ENCODE measurements at places on chromosomes 6 and 20.

DNA sequence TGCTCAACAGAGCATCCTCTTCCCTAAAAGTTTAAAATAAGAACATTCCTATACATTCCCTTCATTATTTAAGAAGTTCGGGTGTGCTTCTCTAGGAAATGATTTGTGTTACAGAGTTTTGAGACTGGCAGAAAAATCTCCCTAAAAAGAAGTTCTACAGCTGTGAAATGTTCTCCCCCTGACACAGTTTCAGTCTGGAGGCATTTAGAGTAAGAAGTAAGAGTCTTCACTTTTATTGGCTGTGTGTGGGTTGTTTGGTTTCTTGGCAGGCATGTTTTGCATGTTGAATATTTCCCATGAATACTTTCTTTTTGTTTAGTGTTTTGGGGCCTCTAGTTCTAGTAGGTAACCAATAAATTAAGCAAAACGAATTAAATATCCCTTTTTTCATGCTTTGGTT is 195.9 kb downstream of the TENT5A start:
- DNase-seq, result no peak

DNA sequence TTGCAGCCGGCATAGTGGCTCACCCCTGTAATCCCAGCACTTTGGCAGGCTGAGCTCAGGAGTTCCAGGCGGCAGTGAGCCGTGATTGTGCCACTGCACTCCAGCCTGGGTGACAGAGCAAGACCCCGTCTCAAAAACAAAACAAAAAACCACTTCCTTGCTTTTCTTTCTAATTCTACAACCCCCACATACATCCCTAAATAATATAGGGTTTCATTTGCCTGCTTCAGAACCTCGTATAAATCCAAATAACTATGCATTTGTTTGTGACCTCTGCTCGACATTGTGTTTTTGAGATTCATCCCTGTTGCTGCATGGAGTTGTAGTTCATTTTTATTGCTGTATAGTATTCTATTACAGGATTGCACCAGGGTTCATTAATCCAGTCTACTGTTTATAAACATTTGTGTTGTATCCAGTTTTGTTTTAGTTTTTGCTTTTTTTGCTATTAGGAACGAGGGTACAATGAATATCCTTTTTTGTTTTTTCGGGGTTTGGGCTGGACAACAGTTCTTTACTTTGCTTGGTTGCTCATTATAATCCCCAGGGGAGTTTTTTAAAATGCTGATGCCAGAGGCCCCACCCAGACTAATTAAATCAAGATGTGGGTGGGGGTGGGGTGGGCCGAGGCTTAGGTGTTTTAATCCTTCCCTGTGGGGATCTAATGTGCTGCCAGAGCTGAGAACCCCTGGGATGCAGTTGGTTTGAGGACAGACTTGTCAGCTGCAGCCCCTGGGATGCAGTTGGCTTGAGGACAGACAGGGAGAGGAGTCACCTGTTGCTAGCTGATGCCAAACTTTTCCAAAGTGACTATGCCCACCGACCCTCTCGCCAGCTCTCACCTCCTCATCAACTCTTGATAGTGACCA is 2.4 kb upstream of the SNAI1 start:
- no peak for DNase-seq

- no peak for DNase-seq
Measured at GRCh38 chr20:60690771-60691170, 561.3 kb upstream of the CDH4 start.

DNA sequence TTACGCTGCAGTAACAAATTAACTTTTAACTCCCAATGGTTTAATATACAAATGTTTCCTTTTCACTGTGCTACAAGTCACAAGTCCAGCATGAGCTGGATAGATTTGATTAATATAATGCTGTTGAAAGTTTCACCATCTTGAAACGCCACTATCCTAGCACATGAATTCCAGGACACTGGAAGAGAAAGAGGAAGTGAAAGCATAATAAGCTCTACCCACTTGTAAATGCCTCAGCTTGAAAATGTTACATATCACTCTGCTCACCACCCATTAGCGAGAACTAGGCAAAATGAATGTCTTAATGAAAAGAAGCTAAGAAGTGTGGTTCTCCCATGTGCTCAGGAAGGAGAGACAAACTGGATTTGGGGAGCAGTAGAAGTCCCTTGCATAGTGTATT is 46.9 kb downstream of the PCSK2 start:
- no peak for DNase-seq

DNA sequence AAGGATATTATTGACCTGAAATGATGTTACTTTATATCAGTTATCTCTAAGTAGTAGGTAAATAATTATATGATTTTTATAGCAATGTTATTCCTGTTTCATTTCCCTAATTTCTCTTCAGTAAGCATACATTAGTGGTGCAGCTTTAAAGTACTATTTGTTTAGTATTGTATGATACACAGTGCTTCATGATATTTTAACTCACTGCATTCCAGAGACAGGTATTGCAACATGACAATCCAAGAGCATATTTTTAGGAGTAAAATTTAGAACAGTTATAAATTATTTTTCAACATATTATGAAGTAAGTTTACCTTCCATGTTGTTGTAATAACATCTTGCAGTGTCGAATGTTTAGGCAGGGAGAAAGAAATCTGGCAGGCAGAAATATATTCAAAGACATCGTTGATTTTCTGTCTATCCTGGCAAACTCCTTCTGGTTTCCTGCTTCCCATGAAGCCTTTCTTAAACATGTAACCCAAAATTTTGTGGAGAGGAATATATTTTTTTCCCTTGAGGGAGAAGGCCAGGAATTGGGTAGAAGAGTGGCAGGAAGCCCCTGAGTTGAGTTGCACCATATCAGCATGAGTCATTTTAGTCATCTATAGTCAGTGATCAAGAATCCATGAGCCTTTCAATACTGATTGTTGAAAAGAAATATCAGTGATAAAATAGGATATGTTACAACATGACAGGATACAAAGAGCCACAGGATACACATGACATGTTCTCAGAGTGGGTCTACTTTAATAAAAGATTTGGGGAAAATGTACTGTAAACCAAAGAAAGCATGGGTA is 29.0 kb upstream of the PTCHD4 start:
- no peak for DNase-seq

- DNase-seq, result no peak
Measured at GRCh38 chr20:37755665-37756064, 61.8 kb downstream of the CTNNBL1 start.

GRCh38 chr6:126429866-126430265 is 90.0 kb downstream of the CENPW start:
- peak; percentile 10 for DNase-seq

GRCh38 chr6:129753422-129753821 is 43.4 kb upstream of the ARHGAP18 start:
- DNase-seq, result peak; percentile 22

- DNase-seq, result no peak
Measured at GRCh38 chr6:74074645-74075044, 378.6 kb downstream of the CD109 start.

DNA sequence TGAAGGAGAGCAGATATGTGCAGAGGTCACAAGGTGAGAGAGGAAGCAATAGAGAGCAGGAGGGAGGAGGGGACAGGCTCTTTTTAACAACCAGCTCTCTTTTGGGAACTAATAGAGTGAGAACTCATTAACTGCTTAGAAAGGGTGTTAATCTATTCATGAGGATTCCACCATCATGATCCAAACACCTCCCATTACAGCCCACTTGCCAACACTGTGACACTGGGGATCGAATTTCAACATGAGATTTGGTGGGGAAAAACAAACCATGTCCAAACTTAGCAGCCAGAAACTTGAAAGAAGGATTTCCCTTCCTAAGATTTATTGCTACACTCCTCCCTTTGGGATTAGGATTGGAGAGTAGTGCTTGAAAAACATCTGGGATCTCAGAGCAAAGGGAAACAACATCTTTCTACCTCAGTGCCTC is 135.5 kb upstream of the PLCB4 start:
- peak; percentile 60 for DNase-seq

DNA sequence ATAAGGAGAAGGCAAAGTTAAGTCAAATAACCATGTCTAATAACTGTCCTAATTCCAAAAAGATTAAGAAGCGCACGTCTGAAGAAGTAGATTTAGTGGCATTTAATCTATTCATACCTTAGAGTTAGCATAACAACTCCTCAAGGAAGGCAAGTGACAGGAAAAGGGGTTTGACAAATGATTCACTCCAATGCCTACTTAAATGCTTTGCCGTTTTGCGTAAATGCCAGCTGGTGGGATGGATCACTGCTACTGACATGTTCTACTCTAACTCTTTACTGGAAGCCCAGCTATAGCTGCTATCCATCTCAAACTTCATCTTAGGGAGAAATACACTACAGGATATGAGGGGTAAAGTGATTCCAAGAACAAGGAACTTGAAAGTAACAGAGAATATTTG is 347.3 kb upstream of the RUNX2 start:
- DNase-seq, result no peak

- peak; percentile 2 for DNase-seq
Measured at GRCh38 chr6:94270091-94270948, 851.0 kb upstream of the EPHA7 start.

Measured in kidney tubule cell (primary cell).